ENCODE measurements at places on chromosomes 5 and 9. TPM values are rescaled to one million over a fixed set of nuclear protein-coding genes. Genes with fewer than 3 reads are reported as not detected.
A peak's percentile ranks its signal among the peaks of the same experiment; 100 is the strongest.

The SLC9A3 gene
- 0.93 TPM for total RNA-seq

- no peaks in the 10 kb centered on the region for H3K4me1 ChIP-seq
- no peaks in the 10 kb centered on the region for H3K36me3 ChIP-seq
- H3K4me3 ChIP-seq: no peak overlapping the region
- no peak overlapping the region for H3K27ac ChIP-seq
- no peak for DNase-seq
These were observed 10.6 kb upstream of the AGXT2 start for GRCh38 chr5:35058374-35058788.

- H3K4me3 ChIP-seq: no peak overlapping the region
- no peaks in the 10 kb centered on the region for H3K4me1 ChIP-seq
- no peak overlapping the region for H3K27ac ChIP-seq
- DNase-seq: no peak
- no peaks in the 10 kb centered on the region for H3K27me3 ChIP-seq
These were observed 31.0 kb upstream of the PRRC1 start for GRCh38 chr5:127486471-127486870.

The PROB1 gene
- total RNA-seq: 3.0 TPM

The IRX1 gene
- 4.3 TPM for total RNA-seq

- no peaks in the 10 kb centered on the region for H3K27me3 ChIP-seq
- no peaks in the 10 kb centered on the region for H3K36me3 ChIP-seq
- H3K27ac ChIP-seq: no peak overlapping the region
- DNase-seq: no peak
These were observed 5.5 kb downstream of the CSF1R start for GRCh38 chr5:150080696-150081435.

DNA sequence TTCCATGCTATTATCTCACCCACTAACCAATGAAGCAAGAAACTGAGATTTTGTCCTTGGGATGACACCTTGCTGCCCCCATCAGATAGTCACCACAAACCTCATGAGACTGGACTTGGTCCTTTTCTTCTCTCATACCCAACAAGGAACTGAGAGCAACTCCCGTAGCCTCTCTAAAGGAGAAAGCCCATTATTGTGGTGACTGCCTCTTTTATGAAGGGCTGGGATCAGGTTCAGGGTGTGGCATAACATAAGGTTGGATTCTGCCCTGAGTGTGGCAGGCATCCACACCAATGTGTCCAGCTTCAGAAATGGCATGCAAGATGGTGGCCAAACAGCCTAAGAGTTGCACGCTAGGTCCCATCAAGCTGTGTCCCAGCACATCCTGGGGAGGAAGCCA lies 1.3 kb upstream of the ACTL7A start:
- H3K27me3 ChIP-seq: no peaks in the 10 kb centered on the region
- no peaks in the 10 kb centered on the region for H3K36me3 ChIP-seq
- no peak for DNase-seq
- no peak overlapping the region for H3K27ac ChIP-seq
- no peak overlapping the region for H3K4me3 ChIP-seq

The PCDHA7 gene
- 0.57 TPM for total RNA-seq

The IL33 gene
- total RNA-seq: 68.2 TPM

DNA sequence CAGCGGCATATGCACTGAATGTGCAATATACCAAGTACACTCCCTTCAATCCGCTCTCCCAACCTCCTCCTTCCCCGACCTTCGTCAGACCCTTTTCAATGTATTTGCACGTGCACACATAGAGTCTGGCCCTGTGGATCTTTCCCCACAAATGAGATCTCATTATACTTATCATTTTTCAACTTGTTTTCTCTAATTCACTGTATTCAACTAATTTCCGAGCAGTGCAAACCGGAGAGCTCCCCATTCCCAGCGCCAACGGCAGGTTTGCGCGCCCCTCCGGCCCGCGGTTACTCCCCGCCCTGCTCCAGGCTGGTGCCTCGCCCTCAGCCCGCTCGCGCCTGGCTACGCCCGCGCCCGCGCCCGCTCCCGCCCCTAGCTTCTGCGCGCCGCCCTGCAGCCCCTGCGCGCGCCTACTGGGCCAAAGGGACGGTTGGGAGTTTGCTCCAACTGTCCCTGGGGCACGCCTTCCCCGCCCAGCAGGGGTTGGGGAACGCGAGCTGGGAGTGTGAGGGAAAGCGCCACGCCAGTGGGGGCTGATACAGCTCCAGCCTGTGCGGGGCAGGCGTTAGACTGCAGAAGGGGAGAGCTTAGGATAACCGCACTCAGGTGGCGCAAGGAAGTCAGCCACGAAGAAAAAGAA lies 3.3 kb upstream of the CDC20B start:
- no peaks in the 10 kb centered on the region for H3K27me3 ChIP-seq
- no peak overlapping the region for H3K4me3 ChIP-seq
- no peak overlapping the region for H3K27ac ChIP-seq
- no peaks in the 10 kb centered on the region for H3K4me1 ChIP-seq
- H3K36me3 ChIP-seq: no peaks in the 10 kb centered on the region
- DNase-seq: no peak

GRCh38 chr9:92920437-92920836 lies 26.9 kb upstream of the FGD3 start:
- DNase-seq: no peak
- no peaks in the 10 kb centered on the region for H3K4me1 ChIP-seq
- H3K27ac ChIP-seq: no peak overlapping the region

- no peak overlapping the region for H3K27ac ChIP-seq
- H3K4me3 ChIP-seq: no peak overlapping the region
- no peaks in the 10 kb centered on the region for H3K27me3 ChIP-seq
- no peak for DNase-seq
- H3K36me3 ChIP-seq: no peaks in the 10 kb centered on the region
These were observed 164.0 kb upstream of the RAD23B start for GRCh38 chr9:107118863-107119624.

DNA sequence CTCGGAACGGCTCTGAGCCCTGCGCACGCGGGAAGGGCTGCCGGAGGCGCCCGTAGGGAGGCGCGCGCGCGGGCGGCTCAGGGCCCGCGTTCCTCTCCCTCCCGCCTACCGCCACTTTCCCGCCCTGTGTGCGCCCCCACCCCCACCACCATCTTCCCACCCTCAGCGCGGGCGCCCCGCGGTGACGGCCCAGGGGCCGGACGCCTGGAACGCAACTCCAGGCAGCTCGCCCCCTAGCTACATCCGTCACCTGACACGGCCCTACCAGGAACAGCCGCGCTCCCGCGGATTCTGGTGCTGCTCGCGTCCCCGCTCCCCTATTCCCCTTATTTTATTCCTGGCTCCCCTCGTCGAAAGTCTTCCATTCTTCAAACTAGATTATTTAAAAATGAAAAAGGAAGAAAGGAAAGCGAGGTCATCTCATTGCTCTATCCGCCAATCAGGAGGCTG lies at the start of gene CDKN2B-AS1:
CDKN2B-AS1 (plus strand) TSS at position 236 of the 450 bp plus-strand sequence.
- H3K36me3 ChIP-seq: no peaks in the 10 kb centered on the region
- H3K27ac ChIP-seq: no peak within 1 kb of the TSS
- DNase-seq: peak; percentile 80
- no peaks in the 10 kb centered on the region for H3K4me1 ChIP-seq

- H3K27me3 ChIP-seq: no peaks in the 10 kb centered on the region
- no peak overlapping the region for H3K27ac ChIP-seq
- no peak for DNase-seq
- no peaks in the 10 kb centered on the region for H3K4me1 ChIP-seq
- H3K36me3 ChIP-seq: no peaks in the 10 kb centered on the region
- no peak overlapping the region for H3K4me3 ChIP-seq
These were observed 59.8 kb downstream of the ZCCHC7 start for GRCh38 chr9:37180138-37180537.

The PCDHA11 gene
- total RNA-seq: 0.19 TPM

GRCh38 chr5:110951373-110951791 lies 120.1 kb upstream of the TSLP start:
- H3K36me3 ChIP-seq: no peaks in the 10 kb centered on the region
- H3K27ac ChIP-seq: no peak overlapping the region
- H3K4me1 ChIP-seq: no peaks in the 10 kb centered on the region

DNA sequence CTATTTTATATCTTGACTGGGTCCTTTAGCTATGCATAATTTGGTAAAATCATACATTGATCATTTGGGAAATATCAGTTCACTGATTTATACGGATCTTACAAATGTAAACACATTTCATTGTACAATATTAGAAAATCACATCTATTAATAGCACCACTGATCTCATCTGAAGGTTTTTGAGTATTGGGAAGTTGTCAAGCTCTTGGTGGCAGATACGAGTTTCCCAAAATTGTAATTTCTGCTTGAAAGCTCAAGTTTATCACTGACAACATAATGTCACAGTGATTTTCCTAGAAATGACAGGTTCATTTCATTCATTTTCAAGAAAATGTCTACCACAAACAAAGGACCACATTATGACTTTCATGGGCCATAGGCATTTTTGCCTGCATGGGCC lies 3.0 kb upstream of the MACROH2A1 start:
- H3K4me3 ChIP-seq: no peak overlapping the region
- H3K27ac ChIP-seq: no peak overlapping the region
- no peaks in the 10 kb centered on the region for H3K27me3 ChIP-seq
- H3K4me1 ChIP-seq: no peaks in the 10 kb centered on the region
- H3K36me3 ChIP-seq: no peaks in the 10 kb centered on the region
- DNase-seq: no peak

- H3K4me3 ChIP-seq: no peak overlapping the region
- no peak overlapping the region for H3K27ac ChIP-seq
- DNase-seq: no peak
- H3K36me3 ChIP-seq: no peaks in the 10 kb centered on the region
These were observed 67.9 kb upstream of the TARS1 start for GRCh38 chr5:33372721-33373472.

The IL4 gene
- not detected for total RNA-seq

GRCh38 chr9:118038713-118039112 lies 334.5 kb downstream of the TLR4 start:
- H3K4me3 ChIP-seq: no peak overlapping the region
- no peaks in the 10 kb centered on the region for H3K4me1 ChIP-seq
- DNase-seq: no peak
- H3K36me3 ChIP-seq: no peaks in the 10 kb centered on the region
- H3K27me3 ChIP-seq: no peaks in the 10 kb centered on the region

GRCh38 chr9:86286278-86286677 lies 3.9 kb upstream of the ISCA1 start:
- no peak overlapping the region for H3K4me3 ChIP-seq
- DNase-seq: no peak
- no peak overlapping the region for H3K27ac ChIP-seq

The FBXO10 gene
- total RNA-seq: 6.2 TPM

DNA sequence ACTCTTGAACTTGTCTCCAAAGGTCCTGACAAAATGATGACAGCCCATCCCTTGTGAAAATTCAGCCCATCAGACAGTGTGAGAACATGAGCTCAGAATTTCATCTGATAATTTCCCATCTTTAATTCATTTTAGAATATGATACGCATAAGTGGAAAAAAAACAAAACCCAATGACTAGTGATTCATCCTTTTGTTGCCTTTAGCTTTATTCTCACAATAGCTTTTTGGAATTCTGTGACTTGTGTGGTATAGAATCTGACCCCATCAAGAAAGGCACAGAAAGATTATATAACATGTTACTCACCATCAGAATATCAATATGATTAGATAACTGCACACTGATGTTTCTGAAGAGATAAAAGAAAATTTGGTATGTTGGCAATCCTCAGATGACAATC lies 16.1 kb upstream of the TMED7 start:
- DNase-seq: no peak
- no peaks in the 10 kb centered on the region for H3K4me1 ChIP-seq
- H3K27me3 ChIP-seq: no peaks in the 10 kb centered on the region
- no peak overlapping the region for H3K4me3 ChIP-seq

The FGF18 gene
- 2.9 TPM for total RNA-seq

The FAM170A gene
- not detected for total RNA-seq

The RNF145 gene
- 44.8 TPM for total RNA-seq

DNA sequence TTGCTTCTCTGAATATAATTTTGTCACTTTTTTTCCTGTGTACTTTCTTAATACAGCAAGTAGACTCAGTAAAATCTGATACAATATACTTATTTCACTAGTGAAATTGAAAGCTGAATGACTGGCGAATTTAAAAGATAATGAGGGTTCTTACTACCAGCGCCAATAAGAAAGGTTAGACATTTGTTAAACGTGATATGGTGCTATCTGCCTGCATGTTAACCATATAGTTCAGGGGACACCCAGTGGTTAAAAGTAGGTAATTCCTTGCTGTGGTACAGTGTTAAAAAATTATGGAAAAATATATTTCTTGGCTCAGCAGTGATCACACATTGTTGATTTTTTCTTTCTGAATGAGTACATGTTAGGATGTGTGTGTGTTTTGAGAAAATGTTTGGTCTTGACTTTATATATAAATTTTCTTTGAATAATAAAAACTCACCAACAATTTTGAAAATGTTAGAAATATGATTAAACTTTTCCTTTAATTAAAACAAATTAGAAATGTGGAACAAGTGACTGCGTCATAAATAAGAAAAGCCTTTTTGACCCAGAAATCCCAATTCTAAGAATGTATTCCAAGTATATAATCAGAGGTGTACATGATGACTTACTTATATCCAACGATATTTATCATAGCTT lies 25.8 kb downstream of the CAST start:
- no peaks in the 10 kb centered on the region for H3K27me3 ChIP-seq
- H3K36me3 ChIP-seq: no peaks in the 10 kb centered on the region
- no peaks in the 10 kb centered on the region for H3K4me1 ChIP-seq
- DNase-seq: no peak

The CXCL14 gene
- 219 TPM for total RNA-seq

- no peak for DNase-seq
- H3K4me3 ChIP-seq: no peak overlapping the region
- no peaks in the 10 kb centered on the region for H3K36me3 ChIP-seq
- no peak overlapping the region for H3K27ac ChIP-seq
- H3K27me3 ChIP-seq: no peaks in the 10 kb centered on the region
- no peaks in the 10 kb centered on the region for H3K4me1 ChIP-seq
These were observed 63.1 kb downstream of the ADAMTS6 start for GRCh38 chr5:65418661-65419060.

Measured in aorta (tissue), 5 donors.